ENCODE measurements at places on chromosomes 6 and 20.

DNA sequence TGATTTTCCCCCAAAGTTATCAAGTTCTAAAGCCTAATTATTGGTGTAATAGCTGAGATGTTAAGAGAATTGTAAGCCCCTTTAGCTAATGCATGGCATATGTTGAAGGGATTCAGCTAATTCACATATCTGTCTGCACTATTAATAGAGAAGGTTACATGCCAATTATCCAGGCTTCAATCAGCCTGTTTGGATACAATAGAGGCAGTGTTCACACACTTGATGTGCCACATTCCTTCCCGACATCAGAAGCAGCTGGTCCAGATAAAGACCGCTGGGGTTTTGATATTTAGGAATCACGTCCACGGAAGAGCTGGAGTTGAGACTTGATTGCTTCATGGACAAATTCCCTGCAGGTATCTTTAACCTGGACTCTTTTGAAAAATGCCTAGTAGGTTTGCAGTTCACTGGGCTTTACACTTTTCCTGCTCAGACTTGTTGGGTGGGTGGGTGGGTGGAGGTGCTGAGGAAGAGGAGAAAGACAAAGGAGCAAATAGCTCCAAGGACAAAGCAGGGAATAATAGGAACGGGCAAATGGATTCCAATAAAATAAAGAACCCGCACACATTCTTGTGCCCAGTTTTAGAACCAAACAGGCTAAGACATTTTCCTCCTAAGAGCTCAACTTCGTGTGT lies 142.6 kb upstream of the ZNF217 start:
- H3K27me3 ChIP-seq: no peaks in the 10 kb centered on the region
- no peak overlapping the region for H3K27ac ChIP-seq
- H3K36me3 ChIP-seq: no peaks in the 10 kb centered on the region

DNA sequence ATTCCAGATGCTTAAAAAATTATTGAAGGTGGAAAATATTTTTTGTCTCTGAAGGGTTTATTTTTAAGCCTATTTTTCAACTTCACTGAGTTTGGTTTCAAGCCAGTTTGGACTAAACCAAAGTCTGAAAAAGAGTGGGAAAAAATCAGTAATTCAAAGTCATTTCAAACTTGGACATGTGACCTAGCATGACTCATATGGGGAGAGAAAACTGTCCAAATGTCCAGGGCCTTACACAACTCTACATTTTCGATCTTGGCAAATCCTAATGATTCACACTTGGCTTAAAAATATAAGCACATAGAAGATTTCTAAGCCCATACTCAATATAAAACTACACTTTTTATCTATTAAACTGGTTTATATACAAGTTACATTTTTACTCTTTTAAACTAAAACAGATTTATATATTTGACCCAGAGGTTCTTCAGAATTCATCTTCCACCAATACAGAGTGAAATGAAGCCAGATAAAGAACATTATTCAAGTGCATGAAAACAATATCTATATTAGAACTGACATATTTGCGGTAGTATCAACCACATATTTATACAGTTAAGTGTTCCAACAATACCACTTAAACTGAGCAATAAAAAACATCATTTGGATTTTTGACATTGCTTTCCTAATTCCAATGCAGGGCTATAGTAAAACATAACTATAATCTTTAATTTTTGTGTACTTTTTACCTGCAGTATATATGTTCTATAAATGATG lies 110.3 kb upstream of the TCF21 start:
- no peak for DNase-seq
- H3K4me1 ChIP-seq: no peaks in the 10 kb centered on the region
- H3K27ac ChIP-seq: no peak overlapping the region
- no peaks in the 10 kb centered on the region for H3K36me3 ChIP-seq

DNA sequence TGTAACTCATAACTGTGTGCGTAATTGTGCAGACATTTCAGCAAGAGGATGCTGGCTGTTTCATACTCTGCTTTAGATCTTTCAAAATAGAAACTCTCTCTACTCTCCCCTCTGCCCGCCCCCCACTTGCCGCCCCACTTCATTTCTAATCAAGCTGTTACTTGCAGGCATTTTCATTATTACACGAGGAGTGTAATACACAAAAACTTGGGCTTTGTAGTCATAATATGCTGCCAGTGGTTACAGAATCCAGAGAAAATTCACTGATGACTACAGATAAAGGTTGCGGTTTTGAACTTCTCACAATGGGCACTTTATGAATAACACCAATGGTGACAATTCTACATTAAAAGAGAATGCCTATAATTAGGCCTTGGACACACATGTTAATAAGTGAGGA lies 194.0 kb upstream of the POU3F2 start:
- DNase-seq: no peak
- H3K27me3 ChIP-seq: no peaks in the 10 kb centered on the region
- no peaks in the 10 kb centered on the region for H3K36me3 ChIP-seq
- H3K4me3 ChIP-seq: no peak overlapping the region

DNA sequence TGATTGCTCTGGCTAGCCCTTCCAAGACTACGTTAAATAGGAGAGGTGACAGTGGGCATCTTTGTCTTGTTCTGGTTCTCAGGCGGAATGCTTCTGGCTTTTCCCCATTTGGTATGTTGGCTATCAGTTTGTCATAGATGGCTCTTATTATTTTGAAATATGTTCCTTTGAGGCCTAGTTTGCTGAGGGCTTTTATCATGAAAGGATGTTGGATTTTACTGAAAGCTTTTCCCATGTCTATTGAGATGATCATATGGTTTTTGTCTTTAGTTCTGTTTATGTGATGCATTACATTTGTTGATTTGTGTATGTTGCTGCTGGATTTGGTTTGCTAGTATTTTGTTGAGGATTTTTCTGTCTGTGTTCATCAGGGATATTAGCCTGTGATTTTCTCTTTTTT lies 9.9 kb upstream of the RNASET2 start:
- H3K4me1 ChIP-seq: peaks cover 16% of the 10 kb centered on the region
- no peak for DNase-seq
- no peak overlapping the region for H3K4me3 ChIP-seq
- H3K27ac ChIP-seq: no peak overlapping the region
- no peaks in the 10 kb centered on the region for H3K36me3 ChIP-seq

- peaks cover 5% of the 10 kb centered on the region for H3K27me3 ChIP-seq
- H3K36me3 ChIP-seq: no peaks in the 10 kb centered on the region
- no peak overlapping the region for H3K4me3 ChIP-seq
- DNase-seq: no peak
These were observed 9.1 kb upstream of the SAYSD1 start for GRCh38 chr6:39124114-39124513.

DNA sequence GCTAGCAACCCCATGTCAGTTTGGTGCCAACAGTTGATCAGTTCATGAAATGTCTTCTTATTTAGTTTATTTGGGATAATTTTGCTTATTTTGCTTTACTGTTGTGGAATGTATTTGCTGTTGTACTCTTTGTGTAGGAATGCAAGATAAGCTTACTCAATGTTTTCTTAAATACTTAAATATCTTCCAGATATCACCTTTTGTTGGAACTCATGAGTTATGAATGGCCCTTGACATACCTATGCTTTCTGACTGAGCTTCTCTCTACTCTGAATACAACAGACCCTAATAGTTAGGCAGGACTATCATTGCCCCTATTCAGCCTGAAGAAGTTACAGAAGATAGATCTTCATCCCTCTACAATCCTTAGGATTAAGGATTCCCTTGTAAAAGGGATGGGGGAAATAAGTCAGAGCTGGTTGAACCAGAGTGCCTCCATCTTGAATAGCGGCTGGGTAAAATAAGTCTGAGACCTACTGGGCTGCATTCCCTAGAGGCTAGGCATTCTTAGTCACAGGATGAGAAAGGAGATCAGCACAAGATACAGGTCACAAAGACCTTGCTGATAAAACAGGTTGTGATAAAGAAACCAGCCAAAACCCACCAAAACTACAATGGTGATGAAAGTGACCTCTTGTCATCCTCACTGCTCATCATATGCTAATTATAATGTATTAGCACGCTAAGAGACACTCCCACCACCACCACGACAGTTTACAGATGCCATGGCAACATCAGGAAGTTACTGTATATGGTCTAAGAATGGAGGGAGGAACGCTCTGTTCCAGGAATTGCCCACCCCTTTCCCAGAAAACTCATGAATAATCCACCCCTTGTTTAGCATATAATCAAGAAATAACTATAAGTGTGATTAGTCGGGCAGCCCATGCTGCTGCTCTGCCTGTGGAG lies 196.9 kb downstream of the AKAP7 start:
- H3K4me3 ChIP-seq: no peak overlapping the region
- H3K27me3 ChIP-seq: no peaks in the 10 kb centered on the region
- H3K36me3 ChIP-seq: no peaks in the 10 kb centered on the region
- H3K4me1 ChIP-seq: peaks cover 4% of the 10 kb centered on the region
- no peak overlapping the region for H3K27ac ChIP-seq

GRCh38 chr6:107305391-107305790 lies 154.0 kb downstream of the PDSS2 start:
- H3K27me3 ChIP-seq: no peaks in the 10 kb centered on the region
- peaks cover 8% of the 10 kb centered on the region for H3K4me1 ChIP-seq
- H3K27ac ChIP-seq: no peak overlapping the region
- H3K4me3 ChIP-seq: no peak overlapping the region
- H3K36me3 ChIP-seq: peaks cover 1% of the 10 kb centered on the region

DNA sequence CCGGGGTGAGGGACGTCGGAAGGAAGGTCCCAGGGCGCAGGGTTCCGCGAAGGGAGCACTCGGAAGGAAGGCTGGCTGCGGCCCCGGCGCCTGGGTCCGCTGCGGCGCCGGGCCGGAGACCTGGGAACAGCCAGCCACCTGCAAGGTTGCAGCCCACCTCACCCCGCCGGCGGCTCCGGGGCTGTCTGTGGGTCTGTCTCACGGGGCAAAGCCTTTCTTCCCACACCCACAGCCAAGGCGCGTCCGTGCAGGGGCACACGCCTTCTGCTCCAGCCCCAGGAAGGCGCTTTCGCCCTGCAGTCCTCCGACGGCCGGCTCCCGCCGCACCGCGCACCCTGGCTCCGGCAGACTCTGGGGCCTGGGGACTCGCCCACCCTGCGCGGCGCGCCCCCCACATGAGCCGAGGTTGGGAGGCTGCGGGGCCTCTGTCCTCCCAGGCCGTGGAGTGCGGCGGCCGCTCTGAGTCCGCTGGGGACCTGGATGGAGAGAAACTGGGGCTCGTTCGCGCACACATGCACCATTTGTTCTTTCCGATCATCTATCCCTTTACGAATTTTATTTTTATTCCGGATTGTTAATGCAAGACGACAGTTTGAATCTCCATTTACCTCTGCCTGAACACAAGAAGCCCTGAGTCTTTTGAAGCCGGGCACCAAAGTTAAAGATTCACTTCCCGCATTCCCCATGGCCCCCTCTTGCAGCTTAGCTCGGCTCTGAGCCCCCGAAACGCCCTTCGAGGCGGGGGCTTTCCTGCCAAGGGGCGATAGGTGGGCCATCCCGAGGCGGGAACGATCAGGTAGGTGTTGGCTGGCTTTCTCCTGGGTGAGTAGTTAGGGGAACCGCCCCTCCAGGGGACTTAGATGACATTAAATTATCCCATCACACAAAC lies 4.5 kb upstream of the FOXC1 start:
- peak overlapping the region; percentile 65 for H3K27ac ChIP-seq
- DNase-seq: no peak
- peaks cover 10% of the 10 kb centered on the region for H3K36me3 ChIP-seq
- H3K4me3 ChIP-seq: peak overlapping the region; percentile 77

DNA sequence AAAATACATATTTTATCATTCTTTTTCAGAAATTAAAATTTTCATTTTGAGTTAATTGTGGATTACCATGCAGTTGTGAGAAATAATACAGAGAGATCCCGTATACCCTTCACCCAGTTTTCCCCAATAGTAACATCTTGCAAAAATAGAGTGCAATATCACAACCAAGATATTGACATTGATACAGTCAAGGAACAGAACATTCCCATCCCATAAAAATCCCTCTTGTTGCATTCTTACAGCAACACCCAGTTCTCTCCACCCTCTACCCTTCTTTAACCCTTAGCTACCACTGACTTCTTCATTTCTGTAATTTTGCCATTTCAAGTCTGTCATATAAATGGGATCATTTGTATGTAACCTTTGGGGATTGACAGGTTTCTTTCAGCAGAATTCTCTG lies 6.9 kb upstream of the AKAP12 start:
- no peak for DNase-seq
- H3K36me3 ChIP-seq: no peaks in the 10 kb centered on the region
- H3K27ac ChIP-seq: no peak overlapping the region
- peaks cover 29% of the 10 kb centered on the region for H3K27me3 ChIP-seq
- no peaks in the 10 kb centered on the region for H3K4me1 ChIP-seq
- H3K4me3 ChIP-seq: no peak overlapping the region

DNA sequence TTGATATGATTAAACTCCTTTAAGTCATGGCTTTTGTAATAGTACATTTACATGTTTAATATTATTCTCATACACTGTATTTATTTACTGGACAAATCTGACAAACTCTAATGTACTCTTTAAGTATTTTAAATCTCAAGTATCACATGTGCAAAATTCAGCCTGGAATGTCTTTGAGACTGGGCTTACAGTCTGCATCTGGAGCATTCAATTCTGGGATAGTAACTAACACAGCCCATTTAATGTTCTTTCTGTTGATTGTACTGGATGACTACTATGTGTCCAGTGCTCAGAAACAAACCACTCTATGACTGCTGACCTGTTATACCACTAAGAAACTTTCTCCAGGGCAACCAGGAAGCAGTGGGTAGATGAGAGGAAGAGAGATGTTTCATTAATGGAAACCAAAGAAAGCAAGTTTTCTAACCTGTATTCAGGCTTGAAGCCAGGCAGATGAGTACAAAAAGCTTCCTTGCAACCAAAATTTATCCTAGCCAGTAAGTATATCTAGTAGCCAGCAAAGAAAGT lies 26.8 kb downstream of the FBXL4 start:
- peaks cover 25% of the 10 kb centered on the region for H3K4me1 ChIP-seq
- no peak overlapping the region for H3K4me3 ChIP-seq

GRCh38 chr6:90351696-90352095 lies 55.1 kb upstream of the BACH2 start:
- peaks cover 8% of the 10 kb centered on the region for H3K36me3 ChIP-seq
- H3K4me1 ChIP-seq: peaks cover 10% of the 10 kb centered on the region
- H3K4me3 ChIP-seq: no peak overlapping the region
- no peak for DNase-seq
- H3K27me3 ChIP-seq: peaks cover 33% of the 10 kb centered on the region
- H3K27ac ChIP-seq: no peak overlapping the region

- H3K27me3 ChIP-seq: no peaks in the 10 kb centered on the region
- H3K4me1 ChIP-seq: peaks cover 15% of the 10 kb centered on the region
- no peak overlapping the region for H3K27ac ChIP-seq
- no peak for DNase-seq
These were observed 27.3 kb upstream of the HFE start for GRCh38 chr6:26059941-26060340.
